Activated naive CD4-positive, alpha-beta T cell treated with anti-CD3 and anti-CD28 coated beads, Interleukin-2, amount 10 ng/mL, durations not matched to agents 7 days and 5 days (primary cell): ENCODE measurements at places on chromosomes 6 and 20.

DNA sequence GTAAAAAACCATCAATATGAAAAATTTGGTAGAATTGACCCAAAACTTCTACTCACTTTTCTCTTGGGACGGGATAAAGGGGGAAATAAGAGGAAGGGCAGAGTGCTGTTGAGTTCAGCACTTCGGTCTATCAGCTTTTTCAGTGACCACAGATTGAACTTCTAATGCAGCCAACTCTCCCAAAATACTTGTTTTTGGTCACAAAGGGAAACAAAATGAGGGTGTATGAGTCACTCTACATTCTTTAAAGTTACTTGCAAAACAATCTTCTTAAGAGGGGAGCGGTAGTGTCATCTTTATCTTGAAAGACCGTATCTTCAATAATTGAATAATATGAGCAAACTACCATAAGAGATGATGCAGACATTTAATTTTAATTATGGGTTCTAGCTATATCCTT is 661.3 kb downstream of the CD109 start:
- no peaks in the 10 kb centered on the region for H3K36me3 ChIP-seq
- no peak overlapping the region for H3K27ac ChIP-seq
- H3K4me1 ChIP-seq: no peaks in the 10 kb centered on the region
- no peaks in the 10 kb centered on the region for H3K27me3 ChIP-seq

DNA sequence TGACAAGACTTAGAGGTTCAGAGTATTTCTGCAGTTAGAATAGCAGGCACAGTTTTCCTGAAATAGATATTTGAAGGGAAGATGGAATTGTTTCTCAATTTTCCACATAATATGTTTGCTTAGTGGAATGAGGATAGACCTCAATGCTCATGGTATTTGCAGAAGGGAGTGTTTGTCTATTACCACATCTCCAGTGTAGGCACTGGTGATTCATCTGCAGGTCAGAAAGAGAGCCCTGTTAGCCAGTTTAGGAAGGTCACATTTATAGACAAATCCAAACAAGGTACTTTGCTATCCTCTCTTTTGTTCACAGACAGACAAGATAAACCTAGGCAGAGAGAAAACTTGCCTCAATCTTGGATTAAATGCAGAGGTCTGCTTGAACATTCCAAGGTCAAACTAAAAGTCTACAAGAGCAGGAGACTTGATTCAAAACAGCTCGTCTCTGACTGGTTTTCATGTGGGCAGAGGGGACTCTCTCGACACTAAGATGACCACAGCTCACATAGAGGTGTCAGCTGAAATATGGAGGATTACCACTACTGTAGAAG is 22.8 kb downstream of the ISM1 start:
- peaks cover 1% of the 10 kb centered on the region for H3K36me3 ChIP-seq
- no peak for DNase-seq
- H3K4me3 ChIP-seq: no peak overlapping the region
- peaks cover under 1% of the 10 kb centered on the region for H3K27me3 ChIP-seq
- peaks cover 29% of the 10 kb centered on the region for H3K4me1 ChIP-seq

DNA sequence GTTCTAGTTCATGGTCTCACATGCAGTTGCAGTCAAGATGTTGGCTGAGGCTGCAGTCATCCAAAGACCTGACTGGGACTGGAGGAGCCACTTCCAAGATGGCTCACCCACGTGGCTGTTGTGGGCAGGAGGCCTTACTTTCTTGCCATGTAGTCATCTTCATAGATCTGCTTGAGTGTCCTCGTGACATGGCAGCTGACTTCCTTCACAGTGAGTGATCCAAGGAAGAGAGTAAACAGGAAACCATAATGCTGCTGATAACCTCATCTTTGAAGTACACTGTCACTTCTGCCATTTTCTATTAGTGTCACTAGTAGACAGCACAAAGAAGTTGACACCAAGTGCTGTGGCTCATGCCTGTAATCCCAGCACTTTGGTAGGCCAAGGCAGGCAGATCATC is 40.1 kb upstream of the AKIRIN2 start:
- H3K27me3 ChIP-seq: no peaks in the 10 kb centered on the region
- H3K27ac ChIP-seq: peak overlapping the region; percentile 89
- DNase-seq: peak; percentile 79
- H3K4me3 ChIP-seq: no peak overlapping the region

DNA sequence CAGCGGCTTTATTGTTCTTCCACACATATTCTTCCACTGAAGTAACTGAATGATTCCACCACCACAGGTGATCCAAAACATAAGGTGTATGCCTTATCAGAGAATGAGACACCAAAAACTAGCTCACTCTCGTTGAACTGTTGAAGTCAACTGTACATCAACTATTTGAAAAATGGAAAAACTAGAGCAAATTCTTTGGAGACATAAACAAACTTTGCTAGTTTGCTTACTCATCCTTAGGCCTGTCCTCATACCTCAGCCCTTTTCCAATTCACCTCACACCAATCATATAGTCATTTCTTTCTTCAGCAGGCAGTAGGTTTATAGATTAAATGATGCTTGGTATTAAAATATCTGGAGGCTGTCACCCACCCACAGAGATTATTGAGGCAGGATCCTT is 77.1 kb upstream of the RNF217 start:
- H3K4me1 ChIP-seq: peaks cover 22% of the 10 kb centered on the region
- H3K36me3 ChIP-seq: no peaks in the 10 kb centered on the region
- peaks cover 6% of the 10 kb centered on the region for H3K27me3 ChIP-seq
- H3K27ac ChIP-seq: no peak overlapping the region
- DNase-seq: no peak

DNA sequence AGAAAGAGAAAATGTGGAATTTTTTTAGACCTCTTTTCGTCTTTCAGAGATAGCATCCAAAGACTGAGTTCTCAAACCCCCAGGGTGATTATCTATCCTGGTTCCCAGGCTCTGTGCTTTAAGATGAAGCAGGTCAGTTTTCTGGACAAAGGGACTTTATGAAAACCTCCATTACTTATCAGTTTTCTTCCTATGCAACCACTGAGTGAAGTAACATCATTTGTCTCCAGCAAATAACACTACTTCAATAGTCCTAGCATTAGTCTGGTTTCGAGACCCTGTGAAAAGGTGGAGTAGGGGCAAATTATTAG is 18.3 kb upstream of the HLA-DRB1 start:
- no peak for DNase-seq
- H3K4me3 ChIP-seq: no peak overlapping the region
- peaks cover 20% of the 10 kb centered on the region for H3K4me1 ChIP-seq
- H3K27me3 ChIP-seq: peaks cover 13% of the 10 kb centered on the region
- peaks cover 2% of the 10 kb centered on the region for H3K36me3 ChIP-seq

DNA sequence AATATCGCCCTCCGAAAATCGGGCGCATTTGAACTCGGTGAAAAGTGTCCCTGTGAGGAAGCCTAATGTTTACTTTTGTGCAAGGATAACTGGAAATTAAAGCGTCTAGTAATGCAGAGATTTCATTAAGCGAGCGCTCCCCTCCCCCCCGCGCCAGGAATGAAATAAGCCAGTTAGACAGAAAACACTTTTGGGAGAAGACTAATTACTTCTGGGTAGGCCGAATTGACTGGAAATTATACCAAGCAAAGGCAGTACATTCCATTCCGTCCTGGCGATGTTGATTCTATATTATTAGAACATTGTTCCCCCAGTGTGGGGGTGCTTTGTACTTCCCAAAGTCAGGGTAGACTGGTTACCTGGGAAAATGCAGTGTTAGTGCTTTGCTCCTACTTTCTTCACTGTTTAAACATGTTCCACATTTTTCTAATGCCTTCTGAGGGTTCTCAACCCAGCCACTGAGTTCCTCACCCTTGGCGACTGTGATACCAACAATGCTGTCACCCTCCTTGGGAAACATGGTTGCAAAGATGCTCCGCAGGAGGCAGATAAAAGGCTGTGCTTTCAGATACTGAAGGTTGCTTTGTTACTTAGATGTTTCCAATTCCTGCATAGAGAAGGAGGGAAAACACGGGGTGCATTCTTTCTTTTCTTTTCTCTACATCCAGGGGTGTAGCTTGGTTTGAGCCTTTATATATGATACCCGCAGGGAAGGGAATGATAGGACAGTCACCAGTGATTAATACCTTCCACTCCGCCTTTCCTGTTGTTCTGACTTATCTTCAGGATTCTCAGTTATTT is 2.6 kb downstream of the GJA1 start:
- H3K27ac ChIP-seq: no peak overlapping the region
- peaks cover 3% of the 10 kb centered on the region for H3K36me3 ChIP-seq
- peaks cover 23% of the 10 kb centered on the region for H3K4me1 ChIP-seq

- no peak for DNase-seq
- H3K4me3 ChIP-seq: no peak overlapping the region
- H3K4me1 ChIP-seq: no peaks in the 10 kb centered on the region
- peaks cover 47% of the 10 kb centered on the region for H3K27me3 ChIP-seq
- H3K36me3 ChIP-seq: no peaks in the 10 kb centered on the region
- H3K27ac ChIP-seq: no peak overlapping the region
Observed at GRCh38 chr20:50713657-50714101, 17.7 kb upstream of the PARD6B start.

GRCh38 chr6:44868335-44868668 is 459.8 kb upstream of the RUNX2 start:
- H3K27me3 ChIP-seq: no peaks in the 10 kb centered on the region
- H3K4me3 ChIP-seq: no peak overlapping the region
- H3K4me1 ChIP-seq: peaks cover 8% of the 10 kb centered on the region

GRCh38 chr20:33232486-33233072 is 3.2 kb upstream of the BPIFA1 start:
- H3K27ac ChIP-seq: peak overlapping the region; percentile 73
- H3K27me3 ChIP-seq: peaks cover 50% of the 10 kb centered on the region
- H3K36me3 ChIP-seq: no peaks in the 10 kb centered on the region

- no peak for DNase-seq
- H3K4me3 ChIP-seq: no peak overlapping the region
- H3K4me1 ChIP-seq: no peaks in the 10 kb centered on the region
Observed at GRCh38 chr20:40668449-40669228, 20.4 kb downstream of the MAFB start.

DNA sequence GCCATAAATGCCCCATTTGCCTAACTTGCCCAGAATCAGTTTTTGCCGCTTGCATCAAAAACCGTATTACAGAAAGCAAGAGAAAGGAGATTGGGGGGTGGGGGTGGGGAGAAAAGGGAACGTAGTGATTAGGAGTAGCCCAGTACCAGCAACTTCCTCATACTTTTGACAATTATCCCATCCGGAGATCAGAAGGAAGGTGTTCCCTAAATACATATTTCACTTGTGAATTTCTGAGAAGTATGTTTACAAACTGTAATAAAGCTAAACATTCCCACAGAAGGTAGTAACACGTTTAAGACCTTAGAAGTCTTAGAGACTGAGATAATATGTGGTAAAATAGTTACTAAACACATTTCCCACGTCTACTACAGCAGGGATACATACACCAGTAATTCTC is 14.5 kb downstream of the PREP start:
- no peak for DNase-seq
- H3K36me3 ChIP-seq: peaks cover 32% of the 10 kb centered on the region
- H3K4me3 ChIP-seq: no peak overlapping the region
- peaks cover 8% of the 10 kb centered on the region for H3K4me1 ChIP-seq
- H3K27ac ChIP-seq: no peak overlapping the region

DNA sequence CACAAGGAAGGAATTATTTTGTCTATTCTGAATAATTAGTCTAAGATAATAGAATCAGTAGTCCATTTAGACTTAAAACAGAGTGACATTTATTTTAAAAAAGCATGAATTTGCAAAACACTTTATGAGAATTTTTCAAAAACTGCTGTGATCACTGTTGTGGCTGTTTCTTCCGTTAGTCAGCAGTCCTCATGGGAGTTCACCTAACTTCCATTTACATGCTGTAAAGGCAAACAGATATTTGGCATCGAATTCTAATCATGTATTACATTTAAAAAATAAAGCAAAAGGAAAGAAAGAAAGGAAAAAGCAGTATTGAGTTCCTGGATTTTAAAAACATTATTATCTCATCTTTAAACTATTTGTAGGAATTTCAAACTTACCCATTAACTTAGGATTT is 111.8 kb downstream of the MTHFD1L start:
- no peaks in the 10 kb centered on the region for H3K4me1 ChIP-seq
- DNase-seq: no peak
- no peaks in the 10 kb centered on the region for H3K27me3 ChIP-seq
- no peak overlapping the region for H3K27ac ChIP-seq
- H3K4me3 ChIP-seq: no peak overlapping the region

GRCh38 chr20:11362450-11362849 is 555.2 kb upstream of the BTBD3 start:
- H3K4me3 ChIP-seq: no peak overlapping the region
- DNase-seq: no peak
- H3K27ac ChIP-seq: no peak overlapping the region
- no peaks in the 10 kb centered on the region for H3K27me3 ChIP-seq

DNA sequence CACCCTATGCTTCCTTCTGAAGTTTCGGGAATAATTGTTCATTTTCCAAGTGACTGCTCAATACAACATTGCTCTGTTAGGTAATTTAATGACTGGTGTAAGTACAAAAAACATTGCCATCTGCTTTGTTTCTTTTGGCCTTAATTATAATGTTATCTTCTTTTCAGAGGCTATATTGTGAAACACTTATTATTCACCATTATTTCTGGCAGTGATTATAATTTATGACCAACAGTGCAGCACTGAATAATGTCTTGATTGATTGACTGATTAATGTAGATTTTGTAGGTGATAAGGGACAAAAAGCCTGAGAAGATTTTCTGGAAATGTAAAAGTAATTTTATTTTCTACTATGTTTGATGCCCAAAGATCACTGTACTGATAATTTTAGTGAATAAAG is 377.7 kb downstream of the PLCB1 start:
- no peaks in the 10 kb centered on the region for H3K4me1 ChIP-seq
- no peak overlapping the region for H3K27ac ChIP-seq
- DNase-seq: no peak
- H3K36me3 ChIP-seq: no peaks in the 10 kb centered on the region
- H3K4me3 ChIP-seq: no peak overlapping the region

DNA sequence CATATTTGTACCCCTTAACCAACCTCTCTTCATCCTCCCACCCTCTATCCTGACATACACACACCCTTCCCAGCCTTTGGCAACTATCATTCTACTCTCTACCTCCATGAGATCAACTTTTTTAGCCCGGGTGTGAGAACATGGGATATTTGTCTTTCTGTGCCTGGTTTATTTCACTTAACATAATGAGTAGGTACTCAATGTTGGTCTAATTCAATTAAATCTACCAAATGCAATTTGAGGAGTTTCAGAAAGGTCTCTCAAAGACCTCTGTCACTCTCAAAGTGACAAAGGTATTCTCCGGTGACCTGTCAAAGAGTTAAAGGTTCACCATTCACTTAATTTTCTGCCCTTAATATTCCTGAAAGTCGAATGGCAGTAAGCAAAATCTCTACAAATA is 87.7 kb downstream of the ME1 start:
- no peak overlapping the region for H3K27ac ChIP-seq
- H3K36me3 ChIP-seq: no peaks in the 10 kb centered on the region
- DNase-seq: no peak
- peaks cover 4% of the 10 kb centered on the region for H3K27me3 ChIP-seq
